Uterus (tissue), 4 donors: ENCODE measurements at places on chromosomes 7 and 10. TPM values are rescaled to one million over a fixed set of nuclear protein-coding genes. Genes with fewer than 3 reads are reported as not detected.
A peak's percentile ranks its signal among the peaks of the same experiment; 100 is the strongest.

- no peaks in the 10 kb centered on the region for H3K27me3 ChIP-seq
- H3K4me3 ChIP-seq: no peak overlapping the region
- no peak for DNase-seq
- H3K4me1 ChIP-seq: no peaks in the 10 kb centered on the region
- no peak overlapping the region for H3K27ac ChIP-seq
- no peaks in the 10 kb centered on the region for H3K36me3 ChIP-seq
Observed at GRCh38 chr7:108071551-108071950, 58.6 kb downstream of the LAMB4 start.

DNA sequence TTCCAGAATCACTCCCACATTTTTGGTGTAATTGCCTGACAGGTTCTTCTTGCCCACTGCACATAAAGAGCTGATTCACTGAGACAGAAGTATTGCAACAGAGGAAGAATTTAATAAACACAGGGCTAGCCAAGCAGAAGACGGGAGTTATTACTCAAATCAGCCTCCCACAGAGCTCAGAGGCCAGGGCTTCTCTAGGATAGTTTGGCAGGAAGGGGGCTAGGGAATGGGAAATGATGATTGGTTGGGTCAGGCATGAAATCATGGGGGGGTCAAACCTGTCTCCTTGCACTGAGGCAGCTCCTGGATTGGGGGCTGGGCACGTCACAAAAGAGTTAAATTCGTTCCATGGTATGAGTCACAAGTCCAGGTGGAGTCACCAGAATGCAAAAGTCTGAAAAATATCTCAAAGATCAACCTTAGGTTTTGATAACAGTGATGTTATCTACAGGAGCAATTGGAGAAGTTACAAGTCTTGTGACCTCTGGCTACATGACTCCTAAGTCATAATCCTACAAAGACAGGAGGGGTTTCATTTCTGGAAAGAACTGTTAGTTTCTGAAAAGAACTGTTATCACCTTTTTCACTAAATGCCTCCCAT, 30.2 kb upstream of the ERCC6 start:
- H3K4me3 ChIP-seq: no peak overlapping the region
- DNase-seq: no peak
- no peaks in the 10 kb centered on the region for H3K4me1 ChIP-seq

The TEX47 gene
- total RNA-seq: not detected

DNA sequence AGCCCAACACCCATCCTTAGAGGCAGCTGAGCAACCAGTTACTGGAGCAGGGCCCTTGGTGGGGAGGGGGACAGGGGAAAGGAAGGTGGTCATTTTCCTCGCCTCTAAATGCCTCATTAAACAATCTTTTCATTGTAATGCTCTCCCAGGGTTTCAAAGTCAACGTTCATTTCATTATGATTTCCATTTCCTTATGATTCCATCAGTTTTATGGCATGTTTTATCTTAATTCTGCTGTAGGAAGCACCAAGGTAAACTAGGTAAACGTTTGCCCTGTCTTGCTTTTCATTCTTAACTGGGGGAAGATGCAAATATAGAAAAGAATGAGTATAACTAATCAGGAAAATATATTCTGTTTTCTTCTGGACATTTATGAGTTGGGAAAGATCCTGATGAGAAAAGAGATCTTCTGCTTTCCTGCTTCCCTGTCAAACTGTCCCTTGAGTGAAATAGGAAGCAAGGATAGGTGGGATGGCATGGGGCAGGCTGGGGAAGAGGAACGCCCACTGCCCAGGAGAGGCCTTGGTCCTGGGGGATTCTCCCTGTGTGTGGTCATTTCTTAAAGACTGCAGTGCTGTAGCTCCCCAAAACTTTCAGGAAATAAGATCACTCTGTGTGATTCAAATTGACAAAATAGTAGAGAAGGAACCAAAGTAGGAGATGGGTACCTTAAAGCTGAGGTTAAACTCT, 20.5 kb upstream of the TMEM236 start:
- no peak overlapping the region for H3K27ac ChIP-seq
- H3K4me1 ChIP-seq: no peaks in the 10 kb centered on the region
- no peak for DNase-seq
- no peaks in the 10 kb centered on the region for H3K27me3 ChIP-seq

The GSTO2 gene
- total RNA-seq: not detected

DNA sequence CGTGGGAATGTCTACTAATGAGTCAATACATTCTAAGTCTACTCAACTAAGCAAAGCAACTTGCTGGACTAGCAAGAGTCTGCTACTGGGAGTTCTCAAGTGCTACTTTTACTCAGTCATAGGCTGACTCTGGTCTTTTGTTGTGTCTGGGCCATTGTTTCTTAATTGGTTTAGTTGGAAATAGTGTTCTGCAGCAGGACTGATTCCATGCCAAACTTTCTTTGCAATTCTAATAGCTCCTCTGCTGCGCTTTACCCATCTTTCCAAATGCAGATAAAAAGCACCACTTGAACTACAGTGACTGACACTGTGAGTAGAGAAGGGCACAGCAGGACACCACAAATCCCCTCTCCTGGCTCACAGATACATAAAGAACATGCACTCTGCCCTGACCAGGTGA, 125.7 kb downstream of the CD36 start:
- H3K27me3 ChIP-seq: no peaks in the 10 kb centered on the region
- H3K4me1 ChIP-seq: peaks cover 4% of the 10 kb centered on the region
- DNase-seq: no peak
- H3K4me3 ChIP-seq: no peak overlapping the region
- peak overlapping the region; percentile 70 for H3K27ac ChIP-seq

DNA sequence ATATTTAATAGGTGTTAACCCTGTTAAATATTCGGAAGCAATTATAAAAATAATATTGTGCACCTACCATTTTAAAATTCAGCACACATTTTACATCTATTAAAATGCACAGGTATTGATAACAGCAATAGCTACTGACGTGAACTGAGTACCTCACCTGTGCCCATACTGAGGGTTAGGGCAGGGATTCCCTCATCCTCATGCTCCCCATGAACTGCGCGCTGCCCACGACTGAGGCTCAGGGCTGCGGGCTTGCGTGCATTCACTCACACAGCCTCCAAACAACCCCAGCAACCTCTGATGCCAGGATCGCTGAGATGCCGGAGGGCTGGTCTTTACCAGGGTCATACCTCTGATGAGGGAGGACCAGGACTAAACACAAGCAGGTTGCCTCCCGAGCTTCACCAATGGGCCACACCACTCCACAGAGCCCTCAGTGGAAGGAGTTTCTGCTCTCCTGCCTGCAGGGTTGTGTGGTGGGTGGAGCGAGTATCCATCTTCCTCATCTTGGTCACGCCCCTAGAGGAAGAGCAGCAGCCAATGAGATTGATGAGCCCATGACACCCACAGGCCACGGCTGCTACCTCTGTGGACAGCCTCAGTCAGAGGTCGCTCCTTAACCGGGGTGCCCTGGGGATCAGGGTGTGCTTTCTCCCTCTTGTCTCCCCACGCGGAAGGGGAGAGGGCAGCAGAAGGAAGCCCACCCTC, 478.3 kb downstream of the TNS3 start:
- no peaks in the 10 kb centered on the region for H3K4me1 ChIP-seq
- H3K4me3 ChIP-seq: no peak overlapping the region

GRCh38 chr7:2031451-2031845, 201.3 kb downstream of the MAD1L1 start:
- H3K4me1 ChIP-seq: no peaks in the 10 kb centered on the region
- no peak for DNase-seq
- H3K27ac ChIP-seq: no peak overlapping the region
- H3K27me3 ChIP-seq: no peaks in the 10 kb centered on the region
- H3K4me3 ChIP-seq: no peak overlapping the region
- H3K36me3 ChIP-seq: no peaks in the 10 kb centered on the region

The RAB18 gene
- 22.0 TPM for total RNA-seq

The PDE1C gene
- 11.5 TPM for total RNA-seq
